ENCODE measurements at places on chromosomes 1 and 21.
A peak's percentile ranks its signal among the peaks of the same experiment; 100 is the strongest.

DNA sequence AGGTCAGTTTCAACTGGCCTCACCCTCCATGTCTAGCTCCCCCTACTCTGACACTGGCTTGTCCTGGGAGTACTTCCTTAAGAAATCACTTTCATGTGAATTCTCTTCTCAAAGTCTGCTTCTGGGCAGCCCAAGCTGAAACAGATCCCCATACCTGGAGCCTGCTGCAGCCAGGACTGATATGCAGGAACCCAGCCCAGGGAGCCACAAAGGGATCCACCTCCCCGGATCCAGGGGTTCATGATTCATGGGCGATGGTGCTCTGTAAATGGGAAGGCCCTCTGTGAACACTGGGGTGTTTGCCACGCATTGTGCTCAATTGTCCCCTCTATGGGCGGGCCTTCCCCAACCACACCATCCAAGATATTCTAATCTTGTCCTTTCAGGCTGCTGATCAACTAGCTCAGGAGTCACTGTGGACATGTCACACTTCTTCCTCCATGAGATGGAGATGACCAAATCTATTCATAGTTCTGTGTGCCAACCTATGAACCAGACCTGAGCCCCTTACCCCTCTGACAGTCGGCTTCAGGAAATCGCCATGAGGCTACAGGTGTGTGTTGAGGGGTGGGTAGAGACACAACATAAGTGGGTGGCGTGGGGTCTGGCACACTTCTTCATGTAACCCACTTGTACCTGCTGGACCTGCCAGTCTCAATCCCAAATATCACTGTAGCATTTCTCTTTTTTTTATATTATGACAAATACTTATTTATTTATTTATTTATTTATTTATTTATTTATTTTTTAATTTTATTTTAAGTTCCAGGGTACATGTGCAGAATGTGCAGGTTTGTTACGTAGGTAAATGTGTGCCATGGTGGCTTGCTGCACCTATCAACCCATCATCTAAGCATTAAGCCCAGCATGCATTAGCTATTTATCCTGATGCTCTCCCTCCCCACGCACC lies 41.8 kb downstream of the RUNX3 start:
- peak; percentile 0 for DNase-seq

DNA sequence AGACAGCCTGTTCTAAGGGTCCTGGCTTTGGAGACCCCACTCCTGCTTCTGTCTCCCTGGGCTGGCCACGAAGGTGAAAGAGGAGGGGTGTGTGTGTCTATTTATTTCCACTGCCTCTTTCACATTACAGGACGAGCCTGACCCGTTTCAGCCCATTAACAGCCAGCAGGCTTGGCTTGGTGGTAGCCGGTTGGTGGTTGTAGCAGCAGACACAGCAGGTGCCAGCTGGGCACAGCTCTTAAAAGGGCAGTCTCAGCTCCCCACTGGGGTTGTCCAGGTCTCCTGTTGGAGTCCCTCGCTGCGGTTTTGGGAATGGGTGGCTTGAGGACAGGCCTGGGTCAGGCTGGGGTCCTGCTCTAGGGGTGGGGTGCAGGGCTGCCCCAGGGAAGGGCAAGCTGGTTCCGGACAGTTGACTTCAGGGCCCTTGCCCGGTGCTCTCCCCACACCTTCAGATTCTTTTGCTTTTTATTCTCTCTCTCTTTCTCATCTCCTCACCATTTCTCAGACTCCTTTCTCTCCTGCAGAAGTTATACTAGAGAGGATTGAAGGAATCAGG lies 84.6 kb downstream of the ACTL8 start:
- no peak for DNase-seq

DNA sequence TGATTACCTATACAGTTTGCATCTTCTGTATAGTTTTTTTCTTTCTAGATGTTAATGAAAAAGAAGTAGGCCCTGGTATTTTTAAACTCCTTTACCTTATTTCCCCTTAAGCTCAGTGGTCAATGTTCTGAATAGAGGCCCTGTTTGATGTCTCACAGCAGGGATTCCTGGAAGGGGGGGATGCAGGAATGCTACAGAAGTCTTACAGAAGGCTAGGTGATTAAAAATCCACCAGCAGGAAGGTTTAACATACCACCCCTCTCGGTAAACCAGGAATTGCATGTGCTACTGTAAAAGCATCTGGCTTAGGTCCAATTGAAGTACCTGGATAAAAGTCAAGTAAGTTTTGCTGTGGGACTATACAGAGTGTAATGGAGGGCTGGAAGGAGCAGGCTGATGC lies 78.3 kb downstream of the NOS1AP start:
- no peak for DNase-seq

DNA sequence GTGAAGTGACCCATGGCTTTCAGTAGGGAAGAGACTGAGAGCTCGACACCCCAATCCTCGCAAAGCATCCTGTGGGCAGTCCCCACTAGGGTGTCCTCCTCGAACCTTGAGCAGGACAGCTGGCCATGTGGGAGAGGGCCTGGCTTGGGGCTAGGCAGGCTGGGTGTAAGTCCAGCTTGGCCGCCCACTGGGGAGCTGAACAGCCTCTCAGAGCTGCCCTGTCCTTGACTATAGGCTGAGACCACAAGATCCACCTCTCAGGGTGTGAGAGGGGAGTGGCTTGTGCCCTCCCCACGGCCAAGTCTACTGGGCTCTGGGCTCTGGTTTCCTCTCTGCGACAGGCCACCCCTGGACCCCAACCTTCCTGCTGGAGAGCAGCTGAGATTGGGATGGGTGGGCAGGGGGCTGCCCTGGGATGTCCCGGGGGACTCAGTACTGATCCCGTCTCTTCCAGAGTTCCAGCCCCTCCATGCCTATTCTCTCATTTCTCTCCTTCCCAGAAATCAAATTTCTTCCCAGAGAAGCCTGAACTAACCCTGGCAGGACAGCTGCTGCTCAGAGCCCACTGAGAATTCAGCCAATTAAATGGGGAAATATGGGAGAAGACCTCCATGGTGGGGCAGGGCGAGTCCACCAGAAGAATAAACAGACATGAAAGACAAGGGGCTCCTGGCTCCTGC lies 282.9 kb downstream of the PTPRU start:
- DNase-seq = no peak

DNA sequence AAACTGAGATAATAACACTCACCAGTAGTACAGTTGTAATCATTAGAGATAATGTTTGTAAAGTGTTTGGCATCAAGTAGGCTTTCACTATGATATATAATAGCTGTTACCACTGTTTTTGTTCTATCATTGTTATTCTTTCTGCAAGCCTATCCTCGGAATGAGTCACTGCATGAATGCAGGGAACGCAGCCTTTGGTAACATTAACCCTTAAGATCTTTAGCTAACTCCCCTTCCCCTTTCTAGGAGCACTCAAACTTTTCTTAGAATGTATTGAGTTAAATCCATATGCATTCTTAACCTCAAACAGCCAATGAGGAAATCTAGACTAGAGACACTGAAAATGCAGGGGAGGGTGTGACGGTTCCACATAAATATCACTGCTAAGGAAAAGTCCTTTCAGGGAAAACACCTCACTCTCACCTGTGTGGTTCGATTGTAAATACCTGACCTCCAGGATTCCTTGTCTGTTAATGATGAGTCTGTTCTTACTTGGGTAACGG lies 467.3 kb downstream of the SETD4 start:
- DNase-seq = no peak

DNA sequence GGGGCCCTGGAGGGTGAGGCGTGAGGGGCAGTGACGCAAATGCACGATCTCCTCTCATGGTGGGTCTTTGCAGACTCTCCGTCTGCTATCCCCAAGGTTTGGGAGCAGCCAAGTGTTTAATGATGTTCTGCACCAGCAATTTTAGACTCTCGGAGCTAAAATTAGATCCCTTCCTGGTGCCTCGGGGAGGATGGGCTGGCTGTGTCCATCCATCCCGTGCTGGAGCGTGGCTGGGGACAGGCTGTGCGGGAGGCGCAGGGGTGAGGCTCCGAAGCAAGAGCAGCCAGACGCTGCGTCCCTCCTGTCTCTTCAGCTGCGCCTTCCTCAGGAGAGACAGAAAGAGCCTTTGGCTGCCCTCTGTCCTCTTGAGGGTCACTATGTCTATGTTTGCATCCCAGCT lies 387.6 kb downstream of the CAMTA1 start:
- no peak for DNase-seq

DNA sequence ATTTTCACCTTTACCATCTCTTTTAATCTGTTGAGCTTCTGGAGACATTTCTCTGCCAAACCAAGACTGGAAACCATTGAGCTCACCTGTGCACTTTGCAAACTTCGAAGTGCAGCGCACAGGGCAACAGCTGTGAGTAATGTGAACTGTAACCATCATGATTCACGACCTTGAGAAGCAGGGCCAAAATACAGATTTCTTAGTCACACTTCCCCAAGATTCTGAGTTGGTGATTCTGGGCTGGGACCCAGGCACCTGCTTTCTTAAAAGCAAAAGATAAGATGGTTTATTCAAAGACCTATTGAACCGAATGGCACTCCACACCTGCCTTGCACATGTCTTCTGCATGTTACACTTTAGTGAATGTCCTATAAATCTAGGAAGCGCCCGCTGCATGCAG lies 10.2 kb downstream of the AGTRAP start:
- DNase-seq = no peak

DNA sequence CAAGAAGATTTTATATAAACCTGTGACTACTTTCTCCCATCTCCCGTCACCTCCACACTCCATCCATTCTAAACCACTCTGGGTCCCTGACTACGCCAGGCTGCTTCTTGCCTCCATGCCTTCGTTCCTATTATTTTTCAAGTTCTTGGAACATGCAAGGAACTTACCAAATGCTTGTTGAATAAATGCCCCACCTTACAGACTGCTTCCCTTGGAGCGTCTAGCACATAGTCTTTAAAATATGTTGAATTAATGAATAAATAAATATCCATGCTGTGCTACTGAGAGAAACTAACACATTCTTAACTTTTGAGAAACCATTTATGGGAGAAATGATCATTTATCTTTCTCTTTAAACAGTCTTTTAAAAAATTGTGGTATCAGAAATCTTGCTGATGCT lies 27.6 kb downstream of the VTCN1 start:
- no peak for DNase-seq

GRCh38 chr1:201659572-201659971 lies 120.6 kb downstream of the NAV1 start:
- DNase-seq = no peak

DNA sequence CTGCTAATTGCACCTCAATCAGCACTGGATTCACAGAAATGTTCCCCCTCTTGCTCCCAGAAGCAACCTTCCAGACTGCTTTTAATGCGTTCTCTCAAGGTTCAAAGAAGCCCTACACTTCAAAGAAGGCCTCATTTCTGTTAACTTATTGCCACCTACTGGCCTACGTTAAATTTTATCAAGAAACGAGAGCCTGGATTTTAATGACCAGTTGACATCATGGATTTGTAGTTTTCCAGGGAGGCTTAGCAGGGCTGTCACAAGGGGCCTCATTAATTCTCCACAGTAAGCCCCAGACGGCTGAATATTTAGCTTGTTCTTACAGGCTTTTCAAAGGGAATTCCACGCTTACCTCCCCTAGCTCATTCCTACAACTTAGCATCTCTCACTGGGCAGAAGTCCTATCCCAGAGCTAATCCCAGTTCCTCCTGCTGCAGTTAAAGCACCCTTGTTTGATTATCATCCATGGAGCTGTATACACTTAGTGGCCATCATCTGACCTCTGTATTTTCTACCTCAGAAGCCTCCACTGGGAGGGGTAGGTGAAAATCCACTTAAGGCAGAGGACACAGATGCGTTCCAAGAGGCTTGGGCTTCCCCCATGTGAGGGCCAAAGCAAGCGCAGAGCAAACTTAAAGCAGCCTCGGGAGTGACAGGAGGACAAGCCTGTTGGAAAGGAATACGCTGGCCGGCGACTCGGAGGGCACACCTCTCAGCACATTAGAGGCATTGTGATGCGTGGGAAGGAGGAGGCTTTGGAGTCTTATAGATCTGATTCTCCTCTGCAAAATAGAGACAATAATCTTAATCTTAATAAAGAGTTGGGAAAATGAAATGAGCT lies 32.2 kb upstream of the CYP4X1 start:
- no peak for DNase-seq

DNA sequence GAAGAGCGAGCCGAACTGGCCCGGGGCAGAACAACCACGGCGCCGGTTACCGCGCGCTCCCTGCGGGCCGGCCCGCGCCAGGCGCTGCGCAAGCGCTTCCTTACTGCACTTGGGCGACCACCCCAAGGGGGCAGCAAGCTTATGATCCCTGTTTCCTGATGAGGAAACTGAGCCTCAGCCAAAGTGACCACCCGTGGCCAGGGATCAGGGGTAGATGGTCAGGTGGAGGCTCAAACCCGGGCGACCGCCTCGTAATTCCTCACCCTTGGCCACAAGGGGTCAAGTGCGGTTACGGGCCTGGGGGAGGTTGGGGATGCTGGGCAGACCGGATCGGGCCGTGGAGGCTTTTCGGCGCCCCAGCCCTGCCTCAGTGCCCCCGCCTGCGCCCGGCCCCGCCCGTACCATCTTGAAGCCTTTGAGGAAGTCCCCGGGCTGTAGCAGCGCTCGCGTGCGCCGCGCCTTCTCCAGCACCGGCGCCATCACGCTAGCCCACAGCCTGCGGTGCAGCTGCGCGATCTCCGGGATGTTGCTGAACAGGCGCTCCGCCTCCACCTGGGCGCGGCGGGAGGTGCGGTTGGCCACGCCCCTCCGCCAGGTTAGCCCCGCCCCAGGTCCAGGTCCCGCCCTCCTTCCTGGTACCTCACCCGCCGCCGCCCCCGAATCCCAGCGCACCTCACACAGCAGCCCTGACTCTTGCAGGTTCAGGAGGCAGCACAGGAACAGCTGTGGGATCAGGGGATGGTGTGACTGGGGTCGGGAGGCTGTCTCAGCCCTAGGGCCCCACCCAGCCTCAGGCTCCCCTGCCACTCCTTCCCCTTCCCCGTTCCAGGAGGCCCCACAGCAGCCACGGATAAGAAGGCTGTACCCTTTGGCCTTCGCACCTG lies 5.4 kb upstream of the TNFRSF25 start:
- peak; percentile 86 for DNase-seq

DNA sequence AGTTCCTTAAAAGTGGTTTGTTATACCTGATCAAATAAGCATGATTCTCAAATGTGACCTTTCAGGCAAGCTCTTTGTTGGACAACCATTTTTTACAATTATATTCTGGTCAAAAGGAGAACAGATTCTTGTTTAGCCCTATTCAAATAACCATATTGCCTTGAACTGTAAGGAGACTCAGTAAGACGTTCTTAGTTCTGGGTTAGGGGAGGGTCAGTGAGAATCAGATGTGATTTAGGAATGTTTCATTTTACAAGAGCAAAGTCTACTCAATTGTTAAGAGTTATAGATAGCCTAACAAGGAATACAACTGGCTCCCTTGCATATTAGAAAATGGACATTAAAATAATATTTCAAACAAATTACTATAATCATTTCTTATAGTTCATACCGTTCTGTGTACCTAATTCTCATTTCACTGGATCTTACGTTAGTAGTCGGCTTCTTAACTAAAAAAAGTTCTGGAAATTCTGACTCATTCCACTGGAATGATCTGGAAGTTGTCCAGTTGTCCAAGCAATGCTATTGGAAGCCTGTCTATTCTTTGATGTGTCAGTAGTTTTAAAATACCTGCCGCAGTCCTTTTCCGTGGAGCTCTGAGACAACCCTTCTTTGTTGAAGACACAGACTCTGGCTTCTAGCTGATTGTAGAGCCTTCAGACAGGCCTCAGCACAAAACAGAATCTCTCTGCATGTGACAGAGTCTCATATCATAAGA lies 88.8 kb downstream of the MAST2 start:
- DNase-seq = no peak

Data from stomach (tissue), 19 donors.